ENCODE measurements at places on chromosomes 5 and 9.

DNA sequence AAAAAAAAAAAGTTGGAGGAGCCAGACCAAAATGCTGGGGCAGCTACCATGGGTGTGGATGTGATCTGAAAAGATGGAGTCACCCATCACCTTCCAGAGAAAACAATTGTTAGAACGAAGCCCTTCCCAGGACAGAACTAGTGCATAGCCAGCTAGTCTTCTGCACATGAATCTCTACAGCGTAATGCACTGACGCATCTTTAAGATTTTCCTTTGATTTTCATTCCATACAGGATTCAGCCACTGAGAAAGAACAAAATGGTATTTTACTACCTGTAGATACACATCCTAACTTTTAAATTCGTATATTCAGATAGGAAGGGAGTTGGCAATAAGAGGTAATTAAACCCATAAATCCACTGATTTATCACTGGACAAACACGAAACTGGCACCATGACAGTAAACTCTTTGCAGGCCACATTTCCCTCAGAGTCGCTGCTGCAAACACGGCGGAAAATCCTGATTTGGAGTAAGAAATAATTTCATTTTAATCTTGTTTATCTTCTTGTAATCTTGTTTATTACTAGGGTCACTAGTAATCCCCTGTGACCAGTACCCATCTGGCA lies 206.6 kb downstream of the SPOCK1 start:
- no peak for DNase-seq

- DNase-seq, result no peak
Observed at GRCh38 chr5:54073735-54074134, 236.6 kb downstream of the ARL15 start.

- no peak for DNase-seq
Observed at GRCh38 chr5:122151640-122152039, 22.3 kb downstream of the ZNF474 start.

DNA sequence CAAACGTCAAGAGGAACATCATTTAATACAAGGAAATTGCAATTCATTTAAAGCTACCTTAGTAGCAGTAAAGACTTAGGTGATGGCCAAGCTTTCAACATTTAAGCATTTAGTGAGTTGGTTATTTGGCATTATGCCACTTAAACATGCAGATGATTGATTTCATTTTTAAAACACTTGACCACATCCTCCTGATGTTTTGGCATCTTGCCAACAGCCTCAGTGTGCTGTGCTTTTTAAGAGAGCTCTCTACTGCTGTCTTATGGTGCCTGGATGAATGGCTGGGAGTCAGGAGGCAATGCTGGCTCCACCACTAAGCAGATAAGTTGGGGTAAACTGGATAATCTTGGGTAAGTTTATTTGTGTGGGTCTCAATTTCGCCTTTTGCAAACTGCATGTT lies 364.5 kb downstream of the MAN2A1 start:
- peak; percentile 30 for DNase-seq

- DNase-seq, result no peak
Observed at GRCh38 chr5:167777746-167778145, 513.7 kb upstream of the WWC1 start.

- DNase-seq, result no peak
Observed at GRCh38 chr5:11214864-11215644, 454.0 kb upstream of the DAP start.

DNA sequence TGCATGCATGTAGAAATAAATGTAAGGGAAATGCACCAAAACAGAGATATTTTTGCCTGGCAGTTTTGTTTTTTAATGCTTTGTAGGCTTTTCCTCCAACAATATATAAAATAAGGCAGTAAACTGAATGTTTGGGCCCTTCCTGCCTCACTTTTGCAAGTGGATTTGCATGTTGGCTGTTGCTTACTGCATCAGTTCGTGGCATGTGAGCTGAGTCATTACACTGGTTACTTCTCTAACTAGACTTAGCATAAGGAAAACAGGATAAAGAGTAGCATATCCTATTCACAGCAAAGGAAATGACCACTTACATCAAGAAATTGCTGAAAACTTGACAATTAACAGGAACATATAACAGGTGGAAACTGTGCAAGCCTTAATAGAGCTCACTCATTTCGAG lies 113.4 kb downstream of the TLE1 start:
- DNase-seq, result no peak

DNA sequence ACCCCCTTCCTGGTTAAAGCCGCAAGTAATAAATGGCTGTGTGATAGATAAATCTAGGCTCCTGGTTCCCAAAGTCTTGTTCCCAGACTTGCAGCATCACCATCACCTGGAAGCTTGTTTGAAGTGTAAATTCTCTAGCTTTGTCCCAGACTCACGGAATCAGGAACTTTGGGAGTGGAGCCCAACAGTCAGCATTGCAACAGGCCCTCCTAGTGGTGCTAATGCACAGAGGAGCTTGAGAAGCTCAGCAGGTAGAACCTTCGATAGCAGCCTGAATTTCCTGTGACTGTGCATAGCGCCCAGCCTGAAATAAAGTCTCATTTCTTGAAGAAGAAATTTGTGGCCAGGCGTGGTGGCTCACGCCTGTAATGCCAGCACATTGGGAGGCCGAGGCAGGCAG lies 30.3 kb upstream of the MELK start:
- no peak for DNase-seq

DNA sequence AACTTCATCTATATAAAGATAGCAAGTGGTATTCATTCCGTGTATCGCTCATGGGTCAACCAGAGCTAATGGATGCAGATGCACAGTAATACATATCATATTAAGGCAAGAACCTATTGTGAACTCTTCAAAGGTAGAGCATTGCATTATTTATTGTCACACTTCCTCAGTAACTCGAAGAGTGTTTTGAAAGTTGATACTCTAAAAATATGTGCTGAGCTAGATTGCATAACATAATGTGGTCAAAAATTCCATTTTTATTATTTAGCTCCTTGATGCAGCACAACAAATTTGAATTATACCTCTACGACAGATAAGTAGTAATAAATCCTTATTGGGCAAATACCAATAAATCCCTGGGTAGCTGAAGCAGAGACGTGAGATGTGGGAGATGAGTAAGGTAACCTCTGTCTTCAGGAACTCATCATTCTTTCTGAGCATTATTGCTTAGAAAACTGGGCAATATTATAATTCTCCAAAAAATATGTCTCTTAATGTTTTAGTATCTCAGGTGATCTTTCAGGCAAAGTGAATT lies 70.3 kb downstream of the CDH18 start:
- no peak for DNase-seq

DNA sequence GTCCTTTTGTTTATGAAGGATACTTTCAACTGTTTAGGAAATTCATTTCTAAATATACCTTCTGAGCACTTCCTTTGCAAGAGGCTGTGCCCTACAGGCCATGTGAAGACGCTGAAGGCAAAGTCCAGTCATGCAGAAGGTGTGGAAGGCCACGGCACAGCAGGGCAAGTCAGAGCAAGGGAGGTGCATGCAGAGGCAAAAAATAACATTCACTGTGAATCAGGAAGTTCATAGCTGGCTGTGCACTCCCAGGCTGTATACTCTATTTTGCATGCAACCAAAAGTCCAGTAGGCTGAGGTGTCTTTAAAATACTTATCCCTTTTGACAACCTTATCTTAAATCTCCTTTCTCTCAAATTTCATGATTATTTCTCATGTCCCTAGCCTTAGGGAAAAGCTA lies 50.3 kb downstream of the GNAQ start:
- DNase-seq, result no peak

DNA sequence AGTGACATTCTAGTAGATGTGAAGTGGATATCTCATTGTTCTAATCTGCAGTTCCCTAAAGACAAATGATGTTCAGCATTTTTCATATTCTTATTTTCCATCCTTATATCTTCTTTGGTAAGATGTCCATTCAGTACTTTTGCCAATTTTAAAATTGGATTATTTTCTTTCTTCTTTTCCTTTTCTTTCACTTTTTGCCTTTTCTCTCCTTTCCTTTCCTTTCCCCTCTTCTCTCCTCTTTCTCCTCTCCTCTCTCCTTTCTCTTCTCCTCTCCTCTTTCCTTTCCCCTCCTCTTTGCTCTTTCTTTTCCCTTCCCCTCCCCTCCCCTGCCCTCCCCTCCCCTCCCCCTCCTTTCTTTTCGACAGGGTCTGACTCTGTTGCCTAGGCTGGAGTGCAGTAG lies 10.1 kb downstream of the ZFYVE16 start:
- DNase-seq, result no peak

DNA sequence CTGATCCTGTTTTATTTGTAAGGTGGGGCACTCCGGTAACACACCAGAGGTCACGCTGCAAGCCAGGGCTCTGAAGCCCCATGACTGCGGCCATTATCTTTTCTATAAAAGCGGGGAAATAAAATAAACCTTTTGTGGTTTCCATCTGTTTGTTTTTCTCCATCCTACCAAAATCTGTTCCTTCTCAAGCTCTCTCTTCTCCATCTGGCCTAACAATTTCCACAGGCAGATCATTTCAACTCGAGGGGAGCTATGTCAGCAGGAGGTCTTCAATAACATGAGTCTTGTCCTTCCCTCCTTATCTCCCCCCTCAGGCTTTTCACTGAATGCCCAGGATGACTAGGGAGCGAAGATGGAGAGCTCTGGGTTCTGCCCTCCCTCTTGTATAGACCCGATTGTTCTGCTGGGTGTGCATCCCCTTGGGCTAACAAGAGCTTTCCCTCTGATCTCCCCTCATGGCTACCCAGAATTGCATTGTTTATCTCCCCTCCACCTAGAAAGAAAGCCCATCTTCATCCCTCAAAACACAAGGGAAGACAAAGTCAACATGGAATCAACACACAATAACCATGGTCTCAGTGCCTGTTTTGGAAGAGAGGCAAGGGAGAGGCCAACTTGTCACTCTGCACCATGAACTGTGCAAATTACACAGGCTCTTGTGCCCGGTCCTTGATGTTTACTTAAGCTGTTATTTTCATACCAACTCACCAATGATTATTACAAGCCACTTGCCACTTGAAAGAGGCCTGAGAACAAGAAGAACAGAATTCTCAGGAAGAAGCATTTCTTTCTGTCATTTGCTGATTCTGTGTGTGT lies 187.8 kb downstream of the FANCC start:
- DNase-seq, result no peak

DNA sequence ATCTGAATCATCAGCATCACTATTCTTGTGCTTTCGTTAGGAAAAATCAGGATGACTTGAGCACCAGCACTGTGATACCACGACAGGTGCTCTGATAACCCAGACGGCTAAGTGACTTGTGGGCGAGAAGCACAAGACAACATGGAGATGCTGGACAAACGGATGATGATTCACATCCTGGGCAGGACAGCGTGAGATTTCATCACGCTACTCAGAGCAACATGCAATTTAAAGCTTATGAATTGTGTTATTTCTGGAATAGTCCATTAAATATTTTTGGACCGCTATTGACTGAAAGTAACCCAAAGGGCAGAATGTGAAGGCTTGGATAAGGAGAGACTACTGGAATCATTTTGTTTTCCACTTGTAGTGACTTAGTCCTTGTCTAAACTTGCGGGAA lies 114.8 kb upstream of the DAPK1 start:
- DNase-seq, result no peak

- no peak for DNase-seq
Observed at GRCh38 chr5:44727100-44727499, 81.6 kb upstream of the MRPS30 start.

DNA sequence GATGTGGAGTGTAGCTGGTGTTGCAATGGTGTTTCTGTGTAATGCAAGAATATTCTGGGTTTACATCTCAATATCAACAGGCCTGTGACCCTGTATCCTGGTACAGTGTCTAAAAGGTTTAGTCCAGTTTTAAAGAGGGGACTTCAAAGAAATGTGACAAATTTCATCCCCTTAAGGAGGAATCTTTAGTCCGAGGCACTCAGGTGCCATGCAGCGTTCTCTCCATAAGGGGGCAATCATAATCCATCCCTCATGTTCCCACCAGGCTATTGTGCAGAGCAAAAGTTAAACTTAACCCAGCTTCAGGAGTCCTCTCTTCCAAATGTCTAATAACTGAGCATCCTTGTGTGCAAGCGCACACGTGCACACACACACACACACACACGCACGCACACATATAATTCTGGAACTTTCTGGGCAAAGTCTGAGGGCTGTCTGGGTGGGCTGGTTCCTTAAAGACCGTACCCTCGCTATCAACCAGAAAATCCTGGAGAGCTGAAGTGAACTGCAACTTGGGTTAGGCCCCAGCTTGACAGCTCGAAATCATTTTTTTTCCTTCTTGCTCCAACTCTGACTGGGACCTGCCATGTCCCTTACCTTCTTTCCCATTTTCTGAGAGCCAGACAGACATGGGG lies 46.0 kb downstream of the CRB2 start:
- DNase-seq, result no peak

DNA sequence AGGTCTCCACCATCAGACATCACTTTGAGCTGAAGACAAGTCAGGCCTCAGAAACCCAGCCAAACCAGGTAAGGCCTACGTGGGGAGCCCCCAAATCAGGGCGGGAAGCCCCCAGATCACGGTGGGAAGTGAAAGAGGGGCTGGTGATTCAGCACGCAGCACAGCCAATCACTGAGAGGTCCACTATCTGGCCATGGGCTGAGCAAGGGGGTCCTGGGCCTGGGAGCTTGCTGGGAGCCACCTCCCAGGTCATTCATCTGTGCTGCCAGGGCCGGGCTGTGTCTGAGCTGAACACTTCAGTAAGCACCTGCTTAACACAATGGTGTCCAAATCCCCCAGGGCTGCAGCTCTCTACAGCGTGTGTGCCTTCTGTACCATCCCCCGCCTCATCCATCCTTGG lies 15.5 kb downstream of the MED10 start:
- no peak for DNase-seq

GRCh38 chr5:112290691-112291090 lies 128.4 kb downstream of the EPB41L4A start:
- no peak for DNase-seq

DNA sequence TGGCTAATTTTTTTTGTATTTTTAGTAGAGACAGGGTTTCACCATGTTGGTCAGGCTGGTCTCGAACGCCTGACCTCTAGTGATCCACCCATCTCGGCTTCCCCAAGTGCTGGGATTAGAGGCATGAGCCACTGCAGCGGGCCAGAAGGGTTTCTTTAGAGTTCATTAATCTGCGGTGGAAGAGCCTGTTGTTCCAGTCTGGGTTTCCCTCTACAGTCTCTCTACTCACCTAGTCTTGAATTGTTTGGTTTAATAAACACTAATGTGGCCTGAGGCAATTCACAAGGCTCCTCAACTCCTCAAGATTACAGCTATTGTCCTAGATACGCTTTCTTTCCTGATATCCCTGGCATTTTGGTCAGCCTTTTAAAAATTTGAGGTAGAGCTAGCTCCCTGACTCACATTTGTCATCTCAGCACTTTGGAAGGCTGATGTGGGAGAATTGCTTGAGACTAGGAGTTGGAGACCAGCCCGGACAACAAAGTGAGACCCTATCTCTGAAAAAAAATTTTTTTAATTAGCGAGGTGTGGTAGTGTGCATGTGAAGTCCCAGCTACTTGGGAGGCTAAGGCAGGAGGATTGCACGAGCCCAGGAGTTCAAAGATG lies 4.6 kb upstream of the SAR1B start:
- no peak for DNase-seq

- no peak for DNase-seq
Observed at GRCh38 chr9:68740561-68740960, 35.5 kb downstream of the PIP5K1B start.

DNA sequence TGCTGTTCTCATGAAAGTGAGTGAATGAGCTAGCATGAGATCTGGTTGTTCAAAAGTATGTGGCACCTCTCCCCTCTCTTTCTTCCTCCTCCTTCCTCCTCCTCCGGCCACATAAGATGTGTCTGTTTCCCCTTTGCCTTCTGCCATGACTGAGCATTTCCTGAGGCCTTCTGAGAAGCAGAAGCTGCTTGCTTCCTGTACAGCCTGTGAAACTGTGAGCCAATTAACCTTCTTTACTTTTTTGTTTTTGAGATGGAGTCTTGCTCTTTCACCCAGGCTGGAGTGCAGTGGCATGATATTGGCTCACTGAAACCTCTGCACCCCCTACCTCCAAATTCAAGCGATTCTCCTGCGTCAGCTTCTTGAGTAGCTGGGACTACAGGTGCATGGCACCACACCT lies 6.1 kb downstream of the S100Z start:
- peak; percentile 47 for DNase-seq
